ENCODE measurements at places on chromosomes 1 and 21.

DNA sequence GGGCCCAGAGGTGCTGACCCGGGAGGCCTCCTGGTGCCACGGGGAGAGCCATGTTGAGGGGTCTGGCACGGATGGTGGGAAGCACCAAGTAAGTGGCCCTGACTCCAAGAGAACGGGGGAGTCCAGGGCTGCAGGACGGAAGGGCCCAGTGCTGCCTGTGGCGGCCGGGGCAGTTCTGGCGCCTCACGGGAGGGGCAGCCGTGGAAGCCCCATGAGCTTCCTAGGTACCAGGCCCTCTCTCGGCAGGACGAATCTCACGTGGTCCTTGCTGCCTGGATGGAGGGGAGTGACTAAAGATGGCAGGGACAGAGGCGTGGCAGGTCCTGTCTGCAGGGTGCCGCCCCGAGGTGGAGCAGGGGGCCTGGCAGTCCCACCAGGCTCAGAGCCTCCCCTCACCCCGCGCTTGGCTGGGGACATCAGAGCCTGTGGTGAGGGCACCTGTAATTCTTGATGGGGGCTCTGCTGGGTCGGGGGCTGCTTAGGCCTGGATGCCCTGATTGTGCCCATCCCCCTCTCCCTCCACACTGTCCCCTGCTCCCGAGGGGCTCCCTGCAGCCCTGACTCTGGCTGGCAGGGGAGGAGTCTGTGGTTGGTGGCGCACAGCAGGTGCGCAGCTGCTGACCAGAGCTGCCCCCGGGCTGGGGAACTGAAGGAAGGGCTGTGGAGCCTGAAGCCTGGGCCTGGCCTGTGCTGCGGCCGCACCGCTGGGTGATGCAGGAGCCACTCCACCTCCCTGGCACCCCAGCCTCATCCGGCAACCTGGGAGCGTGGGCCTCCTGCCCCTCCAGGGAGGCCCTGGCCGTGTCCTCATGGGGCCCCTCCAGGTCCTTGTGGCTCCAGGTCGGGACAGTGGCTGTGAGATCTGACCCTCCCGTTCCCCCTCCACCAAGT is 31.4 kb downstream of the POFUT2 start:
- DNase-seq: no peak

DNA sequence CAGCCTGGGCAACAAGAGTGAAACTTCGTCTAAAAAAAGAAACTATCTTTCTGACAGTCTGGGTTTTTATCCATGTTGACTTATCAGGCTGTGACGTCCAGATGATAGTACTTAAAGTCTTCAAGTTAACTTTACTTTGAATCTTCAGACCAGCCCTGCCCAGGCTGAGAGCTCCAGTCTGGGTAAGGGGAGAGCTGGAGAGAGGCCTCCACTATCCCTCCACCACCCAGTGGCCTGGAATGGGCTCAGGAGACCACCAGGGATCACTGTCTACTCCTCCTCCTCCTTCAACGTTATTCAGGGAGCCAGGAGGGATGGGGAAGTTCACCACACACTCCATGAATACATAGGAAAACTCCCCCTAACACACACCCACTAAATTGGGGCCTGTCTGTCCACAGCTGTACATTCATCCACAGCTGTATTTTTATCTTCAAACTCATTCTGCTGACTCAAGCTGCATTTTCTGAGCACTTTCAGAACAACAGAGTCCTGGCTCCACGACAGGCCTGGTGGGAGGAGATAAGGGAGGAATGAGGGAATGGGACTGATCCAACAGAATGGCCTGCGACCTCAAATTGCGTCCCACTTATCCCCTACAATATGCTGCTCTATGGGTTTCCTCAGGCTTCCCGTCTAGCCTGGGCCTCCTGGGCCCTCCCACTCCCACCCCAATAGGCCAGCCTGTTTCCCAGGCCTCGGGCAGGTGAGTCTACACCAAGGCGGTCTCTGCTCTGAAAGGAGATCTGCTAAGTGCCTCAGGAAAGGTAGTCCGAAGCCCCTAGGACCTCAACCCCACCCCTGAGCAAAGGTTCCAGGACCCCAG is 1.8 kb downstream of the SLC45A3 start:
- DNase-seq: no peak

DNA sequence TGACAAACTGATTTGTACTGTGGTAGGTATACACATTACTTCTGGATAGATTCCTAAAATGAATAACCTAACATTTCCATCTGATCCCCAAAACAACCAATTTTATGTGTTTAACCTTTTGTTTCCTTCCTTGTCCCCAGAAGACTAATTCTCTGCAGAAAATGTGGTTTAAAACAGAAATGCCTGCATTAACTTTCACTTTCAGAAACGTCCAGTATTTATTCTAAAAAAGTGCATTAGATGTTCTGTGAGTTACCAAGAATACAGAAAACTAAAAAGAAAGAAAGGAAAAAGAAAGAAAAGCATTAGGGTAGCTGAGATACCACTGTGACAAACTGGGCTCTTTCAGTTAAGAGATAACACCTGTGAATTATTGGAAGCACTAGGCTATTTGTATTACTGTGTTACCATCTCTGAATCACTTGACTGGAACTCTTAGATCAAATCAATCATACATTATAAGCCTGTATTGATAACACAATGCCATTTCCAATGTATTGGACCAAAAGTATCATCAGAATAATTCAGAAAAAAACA is 177.7 kb downstream of the NCAM2 start:
- no peak for DNase-seq

DNA sequence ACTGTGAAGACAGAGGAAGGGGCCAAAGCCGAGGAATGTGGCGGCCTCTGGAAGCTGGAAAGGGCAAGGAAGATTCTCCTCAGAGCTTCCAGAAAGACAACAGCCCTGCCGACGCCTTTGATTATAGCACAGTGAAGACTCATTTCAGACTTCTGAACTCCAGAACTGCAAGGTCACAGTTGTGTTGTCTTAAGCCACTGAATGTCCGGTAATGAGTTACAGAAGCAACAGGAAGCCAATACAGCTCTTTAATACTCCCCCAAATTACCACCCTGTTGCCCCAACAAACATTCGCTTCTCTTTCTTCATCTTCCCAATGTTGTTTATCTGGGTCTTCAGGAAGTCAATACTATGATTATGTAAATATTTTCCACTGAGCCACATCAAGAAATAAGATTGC is 44.0 kb downstream of the ETS2 start:
- DNase-seq: no peak

GRCh38 chr1:27430903-27431600 is 38.6 kb downstream of the GPR3 start:
- DNase-seq: no peak
